Erythroblast (primary cell): ENCODE measurements at places on chromosomes 12 and 14.
A peak's percentile ranks its signal among the peaks of the same experiment; 100 is the strongest.

- DNase-seq = peak; percentile 67
Observed at GRCh38 chr14:50260511-50260910, 29.1 kb upstream of the SOS2 start.

DNA sequence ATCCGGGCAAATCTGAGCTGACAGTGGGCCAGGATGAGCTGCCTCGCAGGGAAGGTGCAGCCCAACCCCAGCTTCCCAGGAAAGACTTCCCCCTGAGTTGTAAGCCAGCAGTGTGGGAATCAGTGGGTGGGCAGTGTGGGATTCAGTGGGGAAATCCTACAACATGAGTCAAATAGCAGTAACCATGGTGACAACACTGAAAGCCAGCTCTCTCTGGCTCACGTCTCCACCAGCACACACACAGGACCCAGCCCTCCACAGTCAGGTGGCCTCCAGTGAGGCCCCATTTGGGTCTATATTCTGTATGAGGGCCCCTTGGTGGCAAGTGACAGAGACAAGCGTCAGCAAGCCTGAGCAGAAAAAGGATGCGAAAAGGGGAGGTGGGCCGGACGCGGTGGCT, 6.0 kb upstream of the LGALS3 start:
- DNase-seq = peak; percentile 48

- no peak for DNase-seq
Observed at GRCh38 chr14:20971705-20972021, 16.4 kb downstream of the RNASE2 start.

DNA sequence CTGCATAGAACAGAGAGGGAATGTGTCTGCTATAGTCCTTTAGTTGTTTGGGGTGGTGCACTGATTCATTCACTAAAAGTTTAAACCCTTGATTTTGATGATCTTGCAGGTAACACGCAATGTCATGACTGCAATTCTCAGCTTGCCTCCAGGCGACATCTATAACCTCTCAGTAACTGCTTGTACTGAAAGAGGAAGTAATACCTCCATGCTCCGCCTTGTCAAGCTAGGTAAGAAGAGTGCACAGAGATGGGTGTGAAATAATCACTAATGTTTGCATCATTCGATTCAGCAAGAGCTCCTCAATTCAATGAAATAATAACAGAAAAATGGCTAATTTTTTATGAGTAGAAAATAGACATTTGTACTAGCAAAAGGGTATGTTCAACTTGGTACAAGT, 203.7 kb downstream of the PTPRO start:
- no peak for DNase-seq

GRCh38 chr12:16020031-16020430, 108.9 kb downstream of the DERA start:
- no peak for DNase-seq

DNA sequence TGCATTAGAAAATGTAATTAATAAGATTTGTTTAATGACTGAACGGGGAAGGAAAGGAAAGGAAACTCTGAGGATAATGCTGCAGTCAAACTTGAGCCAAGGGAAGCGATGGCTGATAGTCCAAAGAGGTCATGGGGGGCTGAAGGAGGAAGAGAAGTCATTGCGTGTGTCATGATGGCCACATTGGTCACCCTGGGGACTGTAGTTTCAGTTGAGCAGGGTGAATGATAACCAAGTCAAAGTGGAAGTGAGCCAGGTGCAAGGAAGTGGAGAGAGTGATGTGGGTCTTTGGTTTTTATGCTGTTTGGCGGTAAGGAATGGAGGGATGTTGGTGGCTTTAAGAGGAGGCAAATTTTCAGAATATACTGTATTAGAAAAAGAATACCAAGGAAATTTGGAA, 21.6 kb downstream of the C12orf75 start:
- DNase-seq = no peak

- peak; percentile 85 for DNase-seq
Observed at GRCh38 chr14:50531595-50532501, 521 bp downstream of the MAP4K5 start.

DNA sequence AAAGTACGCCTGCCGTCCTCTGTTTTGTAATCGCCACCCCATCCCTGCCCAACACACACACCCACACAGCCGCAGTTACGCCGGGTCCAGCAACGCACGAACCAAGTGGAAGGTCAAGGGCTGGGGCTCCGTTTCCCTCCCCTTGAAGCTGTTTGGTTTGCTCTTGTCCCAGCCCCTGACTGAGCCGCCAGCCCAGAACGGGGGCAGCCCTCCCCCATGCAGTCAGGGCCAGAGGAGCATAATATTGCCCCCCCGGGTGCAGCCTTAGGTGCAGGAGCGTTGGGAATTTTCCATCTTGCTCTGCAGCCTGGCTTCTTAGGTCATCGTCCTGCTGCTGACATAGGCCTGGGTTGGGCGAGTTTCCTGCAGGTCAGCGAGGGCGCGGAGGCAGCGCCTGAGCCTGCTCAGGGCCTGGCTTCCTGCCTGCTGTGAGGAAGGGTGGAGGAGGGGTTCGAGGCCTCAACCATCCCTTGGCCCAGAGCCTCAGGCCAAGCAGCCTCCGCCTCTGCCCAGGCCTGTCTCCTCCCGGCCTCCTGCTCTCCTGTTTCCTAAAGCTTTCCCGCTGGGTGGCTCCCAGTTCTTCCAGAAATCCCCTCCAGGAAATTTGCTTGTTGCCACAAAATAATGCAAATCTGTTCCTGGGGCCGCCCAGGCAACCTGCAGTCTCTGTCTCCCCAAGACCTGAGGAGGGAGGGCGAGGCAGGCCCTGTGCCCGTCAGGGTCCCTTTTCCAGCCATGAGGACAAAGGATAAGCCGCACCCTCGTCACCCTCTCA, 44.5 kb downstream of the PSMA6 start:
- DNase-seq = peak; percentile 33

GRCh38 chr12:119183942-119184695, 5.4 kb downstream of the HSPB8 start:
- no peak for DNase-seq

GRCh38 chr12:119312904-119313303, 21.6 kb upstream of the CCDC60 start:
- no peak for DNase-seq

- DNase-seq = peak; percentile 47
Observed at GRCh38 chr12:122081697-122082221, 3.2 kb downstream of the MLXIP start.

- DNase-seq = no peak
Observed at GRCh38 chr12:21341769-21342168, 7.1 kb upstream of the SLCO1A2 start.

- no peak for DNase-seq
Observed at GRCh38 chr14:89681086-89682018, 264.3 kb upstream of the FOXN3 start.

DNA sequence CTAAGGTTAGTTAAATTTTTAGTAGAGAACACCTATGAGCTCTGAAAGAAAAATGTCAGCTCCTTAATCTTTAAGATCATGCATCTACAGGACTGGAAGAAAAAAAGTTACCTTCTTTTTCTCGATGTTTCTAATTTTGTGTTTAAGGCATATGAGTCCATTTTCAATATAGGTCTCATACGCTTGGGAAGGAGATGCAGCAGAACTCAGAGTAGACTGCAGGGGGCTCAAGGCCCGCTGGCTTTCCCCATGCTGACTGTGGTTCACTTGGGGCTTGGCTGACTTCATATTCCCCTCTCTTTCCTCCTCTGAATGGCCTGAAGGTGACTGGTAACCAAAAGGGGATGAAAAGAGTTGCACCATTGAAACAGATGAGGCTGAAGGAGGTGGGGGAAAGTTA, 1.5 kb downstream of the CAPRIN2 start:
- peak; percentile 66 for DNase-seq

- no peak for DNase-seq
Observed at GRCh38 chr14:93549595-93549994, 118.9 kb downstream of the UNC79 start.

GRCh38 chr12:123816896-123817537, 54.9 kb downstream of the DNAH10 start:
- DNase-seq = no peak

DNA sequence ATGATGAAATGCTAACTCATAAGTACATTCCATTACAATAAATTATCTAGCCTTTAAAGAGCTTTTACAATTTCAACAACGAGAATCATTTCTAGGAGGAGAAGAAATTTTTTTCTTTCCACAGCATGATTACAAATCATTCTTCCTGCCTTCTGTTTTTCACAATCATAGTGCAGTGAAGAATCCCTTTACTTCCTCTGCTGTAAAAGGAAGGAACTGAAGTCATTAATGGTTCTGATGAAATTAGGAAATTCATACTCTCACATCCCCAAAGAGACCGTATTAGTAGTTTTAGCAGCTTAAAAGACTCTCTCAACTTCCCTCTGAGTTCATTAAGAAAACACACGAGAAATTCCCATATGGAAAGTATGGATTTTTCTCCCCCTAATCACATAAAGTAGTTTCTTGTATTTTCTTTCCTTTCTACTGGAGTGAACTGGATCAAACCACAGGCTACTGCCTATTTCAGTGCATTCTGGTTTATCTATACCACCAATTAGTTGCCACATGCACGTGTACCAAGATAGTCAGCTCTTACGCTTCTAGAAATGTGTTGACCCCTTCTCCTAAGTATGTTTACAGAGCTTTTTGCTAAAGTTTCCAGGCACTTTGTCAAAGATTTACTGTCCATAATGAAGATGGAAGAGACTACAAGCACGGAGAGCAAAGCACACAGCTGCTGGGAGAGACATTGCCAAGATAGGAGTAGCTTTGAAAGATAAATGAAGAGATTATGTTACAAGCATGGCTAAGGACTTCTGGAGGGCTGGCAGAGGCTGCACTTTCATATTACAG, 58.9 kb upstream of the KITLG start:
- DNase-seq = no peak

DNA sequence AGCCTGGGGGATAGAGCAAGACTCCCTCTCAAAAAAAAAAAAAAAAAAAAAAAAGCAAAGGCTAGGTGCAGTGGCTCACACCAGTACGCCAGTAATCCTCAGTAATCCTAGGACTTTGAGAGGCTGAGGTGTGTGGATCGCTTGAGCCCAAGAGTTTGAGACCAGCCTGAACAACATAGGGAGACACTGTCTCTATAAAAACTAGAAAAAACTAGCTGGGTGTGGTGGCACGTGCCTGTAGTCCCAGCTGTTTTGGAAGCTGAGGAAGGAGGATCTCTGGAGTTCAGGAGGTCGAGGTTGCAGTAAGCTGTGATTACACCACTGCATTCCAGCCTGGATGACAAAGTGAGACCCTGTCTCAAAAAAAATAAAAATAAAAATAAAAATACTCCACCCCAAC, 8.9 kb upstream of the RBM25 start:
- DNase-seq = no peak

DNA sequence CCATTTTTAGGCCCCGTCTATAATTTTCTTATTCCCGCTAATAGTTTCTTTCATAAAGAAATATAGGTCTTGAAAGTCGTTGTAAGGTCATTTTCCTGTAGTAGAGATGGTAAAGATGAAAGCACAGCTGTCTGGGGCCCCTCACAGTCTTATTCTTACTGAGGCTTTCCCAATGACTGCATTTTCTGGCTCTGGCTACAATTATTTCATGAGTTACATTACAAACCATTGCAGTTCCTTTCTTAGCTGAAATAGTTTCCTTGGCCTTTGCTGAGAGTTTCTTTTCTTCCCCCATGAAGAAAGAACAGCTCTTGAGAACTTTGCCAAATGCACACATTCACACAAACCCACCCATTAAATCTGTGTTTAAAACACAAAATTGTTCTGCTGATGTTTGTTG, 113.0 kb downstream of the DYRK2 start:
- DNase-seq = no peak

GRCh38 chr12:13046964-13047363, 2.8 kb downstream of the FAM234B start:
- no peak for DNase-seq

DNA sequence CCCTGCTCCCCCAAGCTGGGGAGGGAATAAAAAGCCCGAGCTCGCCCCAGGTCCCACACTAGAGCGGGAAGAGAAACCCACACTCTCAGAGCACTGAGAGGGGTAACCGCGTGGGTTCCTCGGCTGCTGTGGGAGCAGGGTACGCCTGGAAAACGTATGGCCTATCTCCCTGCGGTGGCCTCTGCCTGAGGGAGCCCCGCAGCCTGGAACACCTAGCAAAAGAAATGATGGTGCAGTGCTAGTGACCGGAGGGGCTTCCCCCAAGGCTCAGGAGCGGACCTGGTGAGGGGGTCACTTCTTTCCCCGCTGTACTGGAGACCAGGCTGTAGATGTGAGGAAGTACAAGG, 2.5 kb upstream of the OR4N2 start:
- DNase-seq = no peak

DNA sequence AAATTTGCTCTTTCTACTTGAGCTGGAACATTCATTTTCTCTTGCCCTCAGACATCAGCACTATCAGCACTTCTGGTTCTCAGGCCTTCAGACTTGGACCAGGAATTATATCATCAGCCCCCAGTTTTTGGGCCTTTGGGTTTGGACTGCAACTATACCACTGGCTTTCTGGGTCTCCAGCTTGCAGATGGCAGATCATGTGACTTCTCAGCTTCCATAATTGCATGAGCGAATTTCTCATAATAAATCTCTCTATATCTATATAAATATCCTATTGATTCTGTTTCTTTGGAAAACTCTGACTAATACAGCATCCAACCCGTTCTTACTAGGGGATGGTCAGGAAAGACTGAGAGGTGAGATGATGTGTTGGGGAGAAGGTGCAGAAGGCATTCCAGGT, 22.4 kb upstream of the DYRK2 start:
- DNase-seq = no peak

GRCh38 chr14:33564774-33565630, 385.9 kb downstream of the EGLN3 start:
- no peak for DNase-seq

GRCh38 chr14:105314287-105315200, at the start of gene PACS2:
PACS2 (plus strand) TSS chr14:105314748; CDS start chr14:105314919, 171 bp downstream.
- peak; percentile 95 for DNase-seq

GRCh38 chr12:4383304-4383865, 3.9 kb upstream of the FGF23 start:
- DNase-seq = peak; percentile 5
